Fibroblast of upper back skin (primary cell): ENCODE measurements at places on chromosomes 12 and 14.

DNA sequence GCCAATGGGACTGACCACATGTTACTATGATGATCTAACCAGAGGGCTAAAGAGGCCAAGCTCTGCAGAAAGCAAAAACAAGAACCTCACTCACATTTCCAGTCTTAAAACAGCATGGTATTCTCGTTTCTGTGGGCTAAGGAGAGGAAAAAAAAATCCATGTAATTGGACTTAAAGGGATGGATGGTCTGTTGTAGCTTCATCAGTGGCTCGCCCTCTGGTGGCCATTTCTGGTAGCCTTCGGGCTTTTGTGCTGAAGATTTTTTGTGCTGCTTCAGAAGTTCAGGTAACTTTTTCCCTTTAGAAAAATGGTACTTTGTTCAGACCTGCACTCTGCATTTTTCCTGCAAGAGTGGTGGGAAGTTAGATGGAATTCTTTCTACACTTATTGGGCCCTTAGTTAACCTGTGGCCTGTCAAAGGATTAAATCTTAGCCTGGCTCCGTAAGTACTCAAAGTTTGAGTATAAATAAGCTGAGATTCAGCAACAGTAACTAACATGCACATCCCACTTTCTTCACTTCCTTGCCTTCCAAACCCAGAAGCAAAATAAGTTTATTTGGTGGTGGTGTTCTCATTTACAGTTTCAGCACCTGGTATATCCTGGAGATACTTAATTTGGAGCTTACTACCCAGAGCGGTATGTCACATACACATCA lies 22.3 kb downstream of the DCAF4 start:
- peak; percentile 68 for DNase-seq

- DNase-seq = no peak
These were observed 56.2 kb downstream of the VWF start for GRCh38 chr12:6068227-6068626.

- DNase-seq = no peak
These were observed 30.7 kb downstream of the VWF start for GRCh38 chr12:6093764-6094163.

GRCh38 chr12:111368291-111368787 lies 556 bp downstream of the PHETA1 start:
- no peak for DNase-seq

DNA sequence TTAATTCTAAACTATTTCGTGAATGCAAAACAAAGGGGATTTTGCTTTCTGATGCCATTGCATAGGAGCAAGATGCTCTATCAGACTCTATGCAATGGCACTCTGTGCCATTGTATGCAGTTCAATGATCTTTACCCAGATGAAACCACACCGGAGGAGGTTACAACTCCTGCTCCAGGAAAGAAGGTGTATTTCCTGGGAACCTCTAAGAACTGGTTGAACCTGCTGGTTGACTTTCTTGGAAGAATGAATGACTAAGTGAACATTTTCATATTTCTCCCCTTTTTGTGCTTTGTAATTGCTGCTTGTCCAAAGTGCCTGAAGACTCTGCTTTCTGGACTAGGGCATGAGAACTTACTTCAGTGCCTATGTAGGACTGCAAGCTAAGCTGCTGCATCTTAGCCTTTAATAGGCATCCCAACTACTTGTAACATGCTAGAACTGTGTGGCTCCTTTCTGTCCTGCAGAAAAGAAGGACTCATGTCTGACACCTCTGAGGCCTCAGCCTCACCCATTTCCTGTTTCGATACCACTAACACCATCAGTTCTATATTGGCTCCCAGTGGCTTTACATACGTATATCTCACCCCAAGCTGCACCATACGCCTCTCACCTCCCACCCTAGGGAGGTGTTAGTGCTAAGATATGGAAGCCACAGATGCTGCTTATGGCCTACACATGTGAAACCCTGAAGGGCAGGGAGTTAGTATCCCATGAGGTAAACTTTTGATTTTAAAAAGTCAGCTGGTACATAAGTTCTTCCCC lies 193.5 kb upstream of the CNOT2 start:
- no peak for DNase-seq

GRCh38 chr12:26086936-26087335 lies 37.9 kb downstream of the BHLHE41 start:
- DNase-seq = no peak

GRCh38 chr14:91419044-91419397 lies 1.4 kb upstream of the CCDC88C start:
- DNase-seq = no peak

DNA sequence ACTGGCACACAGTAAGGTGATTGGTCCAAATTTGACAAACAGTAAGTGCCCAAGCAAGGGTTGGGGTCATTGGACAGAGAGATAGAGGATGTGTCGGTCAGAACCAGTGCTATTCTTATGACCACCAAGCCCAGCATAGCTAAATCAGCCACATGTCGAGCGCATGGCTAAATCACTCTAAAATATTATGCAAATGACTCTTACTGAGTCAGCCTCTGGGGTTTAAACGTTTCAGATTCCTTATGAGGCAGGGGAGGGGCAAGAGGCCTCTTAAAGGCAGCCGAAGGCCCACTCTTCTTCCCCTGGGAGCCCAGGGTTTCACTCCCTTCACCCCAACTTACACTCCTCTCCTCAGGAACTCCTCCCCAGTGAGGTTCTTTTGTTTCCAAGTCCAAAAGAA lies 603 bp upstream of the ENDOU start:
- peak; percentile 89 for DNase-seq

DNA sequence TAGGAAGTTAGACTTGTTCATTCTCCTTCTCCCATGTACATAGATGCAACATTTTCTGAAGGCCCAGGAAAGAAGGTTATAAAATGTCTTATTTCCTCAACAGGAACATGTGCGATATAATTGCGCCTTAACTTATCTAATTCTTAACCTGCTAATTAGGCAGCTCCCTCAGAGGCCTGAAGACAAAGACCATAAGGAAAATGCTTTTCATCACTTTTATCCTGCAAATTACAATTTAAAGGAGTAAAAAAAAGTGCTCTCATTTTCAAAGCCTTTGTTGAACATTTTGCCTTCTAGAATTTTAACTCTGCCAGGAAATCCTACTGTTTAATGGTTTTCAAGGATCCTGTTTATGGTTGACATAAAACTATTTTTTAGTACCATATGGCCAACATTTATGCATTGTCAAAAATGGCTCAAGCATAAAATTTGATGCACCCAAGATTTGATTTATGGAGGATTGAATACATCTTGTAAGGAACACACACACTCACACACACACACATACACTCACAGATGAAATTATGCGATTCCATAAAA lies 660.4 kb upstream of the TMEM132C start:
- no peak for DNase-seq

DNA sequence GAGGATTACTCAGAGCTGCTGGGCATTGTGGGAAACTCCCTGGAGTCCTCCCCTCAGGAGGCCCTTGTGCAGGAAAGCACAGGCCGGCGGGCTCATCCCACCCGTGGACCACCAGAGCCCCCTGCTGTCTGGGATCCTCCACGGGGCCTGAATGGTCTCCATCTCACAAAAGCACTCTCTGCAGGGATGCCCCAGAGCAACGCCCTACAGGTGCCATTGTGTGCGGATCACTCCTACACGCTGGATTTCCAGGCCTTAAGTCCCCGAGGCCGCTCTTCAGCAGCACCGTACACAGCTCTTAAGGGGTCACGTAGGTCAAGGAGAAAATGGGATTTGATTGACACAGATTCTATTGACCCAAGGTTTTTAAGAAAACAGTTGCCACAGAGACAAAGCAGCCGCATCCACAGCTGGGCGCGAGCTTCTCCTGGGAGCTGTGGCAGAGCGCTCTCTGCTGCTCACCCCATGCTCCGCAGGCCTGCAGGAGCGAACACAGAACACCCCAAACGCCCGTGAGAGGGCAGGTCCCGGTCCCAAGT lies 36.7 kb upstream of the RIMBP2 start:
- no peak for DNase-seq

GRCh38 chr14:69535230-69535848 lies 39.3 kb downstream of the CCDC177 start:
- peak; percentile 55 for DNase-seq

DNA sequence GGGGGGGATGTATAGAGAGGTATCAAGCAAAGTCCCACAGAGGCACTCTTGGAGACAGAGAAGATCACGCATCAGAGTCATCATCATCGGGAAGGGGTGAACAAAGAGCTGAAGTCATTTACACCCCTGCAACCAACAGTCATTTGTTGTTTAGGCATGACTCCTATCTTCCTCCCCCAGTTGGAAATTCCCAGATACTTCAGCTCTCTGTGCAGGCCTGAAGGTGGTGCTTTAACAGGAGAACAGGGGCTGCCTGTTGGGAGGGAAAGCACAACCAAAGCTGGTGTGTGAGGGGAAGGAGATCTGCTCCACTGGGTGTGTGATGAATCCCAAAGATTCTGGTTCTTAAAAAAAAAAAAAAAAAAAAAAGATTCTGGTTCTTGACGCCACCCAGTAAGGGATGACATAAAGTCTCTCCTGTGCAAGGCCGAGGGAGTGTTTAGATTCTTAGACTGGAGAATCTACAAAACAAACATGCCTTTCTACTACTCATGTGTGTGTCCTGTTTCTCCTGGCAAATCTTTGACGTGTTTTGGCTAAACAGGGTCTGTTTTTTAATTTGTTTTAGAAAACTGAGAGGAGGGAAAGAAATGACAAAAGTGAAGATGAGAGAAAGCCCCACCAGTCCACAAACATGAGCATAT lies 121.0 kb upstream of the ARHGAP5 start:
- DNase-seq = no peak

DNA sequence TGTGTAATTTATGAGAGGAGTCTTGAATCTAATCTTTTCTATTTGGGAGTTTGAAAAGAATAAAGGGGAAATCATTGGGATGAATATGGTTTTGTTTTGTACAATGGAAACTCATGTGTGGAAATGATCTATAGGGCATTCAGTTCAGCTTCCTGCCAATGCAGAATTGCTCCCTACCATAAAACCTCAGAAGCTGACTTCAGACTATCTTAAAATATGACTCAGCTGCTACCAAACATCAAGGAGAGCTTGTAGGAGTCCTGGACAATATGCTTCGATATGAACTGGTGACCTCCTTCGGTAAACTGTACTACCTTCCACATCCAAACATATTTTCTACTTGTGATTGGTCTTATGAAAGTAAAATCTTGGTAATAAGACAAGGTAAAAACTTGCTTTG lies 160.6 kb downstream of the CAPZA3 start:
- DNase-seq = peak; percentile 48

DNA sequence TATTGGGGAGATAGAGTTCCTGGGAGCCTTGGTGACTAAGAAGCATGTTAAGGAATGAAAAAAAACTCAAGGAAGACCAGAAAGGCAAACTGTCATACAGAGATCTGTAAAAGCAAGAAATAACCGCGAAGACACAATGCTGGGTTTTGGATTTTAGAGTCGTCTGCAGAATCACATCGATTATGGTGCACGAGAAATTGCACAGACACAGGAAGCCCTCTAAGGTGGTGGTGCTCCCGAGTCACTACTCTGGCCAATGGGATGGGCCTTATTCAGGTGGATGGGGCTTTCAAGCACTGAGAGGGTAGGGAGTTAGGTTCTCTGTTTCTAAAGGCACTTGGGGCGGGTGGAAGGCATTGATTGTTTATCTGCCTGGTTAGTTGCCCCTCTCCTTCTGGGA lies 10.3 kb upstream of the FLVCR2 start:
- no peak for DNase-seq

GRCh38 chr12:88393017-88393767 lies 187.1 kb downstream of the KITLG start:
- DNase-seq = peak; percentile 14

GRCh38 chr12:8527250-8528130 lies 13.2 kb downstream of the CLEC4E start:
- no peak for DNase-seq

GRCh38 chr12:68727776-68728175 lies 18.2 kb upstream of the SLC35E3 start:
- no peak for DNase-seq

DNA sequence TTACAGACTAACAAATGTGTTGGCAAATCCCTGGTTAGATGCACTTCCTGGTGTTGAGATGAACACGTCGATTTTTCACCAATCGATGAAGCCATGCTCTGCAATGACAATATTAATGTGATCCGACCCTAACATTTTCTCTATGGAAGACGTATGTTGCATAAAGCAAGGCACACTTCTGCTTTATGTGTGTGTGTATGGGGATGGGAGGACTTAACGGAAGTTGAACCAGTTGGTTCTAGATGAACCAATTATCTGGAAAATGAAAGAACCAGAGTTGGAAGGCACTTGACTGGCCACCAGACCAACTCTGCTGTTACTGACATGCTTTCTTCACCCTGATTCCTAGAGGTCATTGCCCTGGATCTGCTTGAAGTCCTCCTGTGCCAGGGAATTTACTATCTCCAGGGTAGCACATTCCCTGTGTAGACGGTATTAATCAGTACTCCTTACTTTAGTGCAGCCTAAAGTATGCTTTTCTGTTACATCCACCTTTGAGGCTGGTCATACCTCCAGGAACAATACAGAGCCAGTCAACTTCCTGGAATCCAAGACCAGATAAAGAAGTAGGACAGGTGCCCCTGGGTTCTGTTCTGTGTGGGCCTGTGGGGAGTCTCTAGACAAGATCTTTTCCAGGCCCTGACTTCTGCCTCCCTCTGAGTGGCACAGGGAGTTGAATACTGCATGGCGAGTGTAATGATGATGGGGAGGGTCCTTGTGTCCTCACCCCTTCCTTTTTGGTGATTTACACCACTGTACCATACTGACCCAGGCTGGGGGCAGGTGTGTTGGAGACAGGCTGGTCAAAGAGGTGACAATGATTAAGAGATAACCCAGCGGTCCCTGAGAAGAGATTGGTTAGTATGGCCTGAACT lies 4.1 kb downstream of the SDR39U1 start:
- DNase-seq = no peak

DNA sequence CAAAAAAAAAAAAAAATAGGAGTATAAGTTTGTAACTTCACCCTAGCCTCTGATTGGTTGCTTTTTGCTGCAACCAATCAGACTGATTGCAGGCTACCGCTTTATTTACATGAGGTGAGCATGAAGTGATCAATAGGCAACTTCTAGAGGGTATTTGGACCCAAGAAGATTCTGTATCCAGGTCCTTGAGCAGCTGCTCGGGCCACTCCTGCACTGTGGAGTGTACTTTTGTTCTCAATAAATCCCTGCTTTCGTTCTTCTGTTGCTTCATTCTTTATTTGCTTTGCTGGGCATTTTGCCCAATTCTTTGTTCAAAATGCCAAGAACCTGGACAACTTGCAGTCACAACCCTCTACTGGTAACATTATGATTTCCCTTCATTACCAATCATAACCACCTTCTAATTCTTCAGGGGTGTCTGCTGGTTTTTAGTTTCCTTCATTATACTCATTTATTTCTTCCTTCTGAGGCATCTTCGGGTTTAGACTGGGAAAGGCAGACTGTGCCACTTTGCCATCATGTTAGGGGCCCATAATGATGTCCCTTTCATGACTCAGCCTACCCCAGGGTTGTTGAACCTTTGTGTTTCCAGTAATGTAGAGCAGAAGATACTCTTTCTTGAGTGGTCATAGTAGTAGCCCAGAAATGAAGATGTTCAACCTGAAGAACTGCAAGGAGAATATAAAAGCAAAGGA lies 43.4 kb upstream of the LIMA1 start:
- DNase-seq = peak; percentile 49

GRCh38 chr12:67750513-67751183 lies 102.1 kb downstream of the DYRK2 start:
- DNase-seq = no peak
